ENCODE measurements at places on chromosomes 7 and 10.

DNA sequence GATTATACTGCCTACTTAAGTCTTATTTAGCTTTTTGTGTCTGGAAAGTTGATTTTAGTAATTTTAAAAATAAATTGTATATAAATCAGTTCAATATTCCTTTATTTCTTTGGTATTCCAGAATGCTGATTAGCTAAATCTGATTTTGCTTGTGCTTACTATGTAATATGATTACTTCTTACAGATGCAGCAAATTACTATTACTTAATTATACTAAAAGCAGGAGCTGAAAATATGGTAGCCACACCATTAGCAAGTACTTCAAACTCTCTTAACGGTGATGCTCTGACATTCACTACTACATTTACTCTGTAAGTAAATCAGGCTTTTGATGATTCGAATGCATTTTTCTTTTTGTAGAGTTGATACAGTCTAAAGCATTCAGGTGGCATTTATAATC lies 34.0 kb downstream of the ANLN start:
- no peak for DNase-seq

- DNase-seq, result no peak
These were observed 5.4 kb downstream of the COL13A1 start for GRCh38 chr10:69807122-69807521.

DNA sequence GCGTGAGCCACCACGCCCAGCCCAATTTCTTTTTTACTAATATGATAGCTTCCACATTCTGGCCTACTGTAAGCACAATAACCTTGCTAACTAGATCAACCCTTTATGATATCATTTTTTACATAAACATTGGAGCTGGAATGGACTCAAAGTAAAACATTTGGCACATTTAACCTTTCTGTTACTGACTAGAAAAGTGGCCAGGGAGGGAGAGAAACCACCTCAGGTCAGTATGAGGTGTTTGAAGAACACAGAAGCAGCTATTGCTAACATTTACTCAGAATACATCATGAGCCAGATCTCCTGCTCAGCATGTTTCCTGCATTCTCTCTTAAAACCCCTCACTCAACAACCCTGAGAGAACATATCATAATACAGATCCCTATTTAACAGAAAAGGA lies 27.3 kb downstream of the SGMS1 start:
- no peak for DNase-seq

DNA sequence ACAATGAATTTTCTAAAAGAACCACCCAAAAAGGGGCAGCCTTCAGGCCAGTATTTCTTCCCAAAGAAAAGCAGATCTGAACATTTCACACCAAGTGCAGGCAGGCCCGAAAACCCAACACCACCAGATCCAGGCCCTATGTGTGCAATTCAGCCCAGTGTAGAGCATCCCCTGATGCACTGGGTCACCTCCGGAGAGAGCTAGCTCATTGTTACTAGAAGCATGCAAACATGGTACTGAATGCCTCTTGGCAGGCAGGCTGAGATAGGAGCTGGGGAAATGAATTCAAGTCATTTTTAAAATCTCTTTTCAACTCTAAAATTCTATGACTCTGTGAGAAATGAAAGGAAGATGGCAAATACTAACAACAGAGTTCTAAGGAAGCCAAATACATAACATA lies 174.8 kb downstream of the ELMO1 start:
- no peak for DNase-seq

GRCh38 chr10:50362547-50363125 lies 111.3 kb upstream of the ASAH2 start:
- DNase-seq, result no peak

DNA sequence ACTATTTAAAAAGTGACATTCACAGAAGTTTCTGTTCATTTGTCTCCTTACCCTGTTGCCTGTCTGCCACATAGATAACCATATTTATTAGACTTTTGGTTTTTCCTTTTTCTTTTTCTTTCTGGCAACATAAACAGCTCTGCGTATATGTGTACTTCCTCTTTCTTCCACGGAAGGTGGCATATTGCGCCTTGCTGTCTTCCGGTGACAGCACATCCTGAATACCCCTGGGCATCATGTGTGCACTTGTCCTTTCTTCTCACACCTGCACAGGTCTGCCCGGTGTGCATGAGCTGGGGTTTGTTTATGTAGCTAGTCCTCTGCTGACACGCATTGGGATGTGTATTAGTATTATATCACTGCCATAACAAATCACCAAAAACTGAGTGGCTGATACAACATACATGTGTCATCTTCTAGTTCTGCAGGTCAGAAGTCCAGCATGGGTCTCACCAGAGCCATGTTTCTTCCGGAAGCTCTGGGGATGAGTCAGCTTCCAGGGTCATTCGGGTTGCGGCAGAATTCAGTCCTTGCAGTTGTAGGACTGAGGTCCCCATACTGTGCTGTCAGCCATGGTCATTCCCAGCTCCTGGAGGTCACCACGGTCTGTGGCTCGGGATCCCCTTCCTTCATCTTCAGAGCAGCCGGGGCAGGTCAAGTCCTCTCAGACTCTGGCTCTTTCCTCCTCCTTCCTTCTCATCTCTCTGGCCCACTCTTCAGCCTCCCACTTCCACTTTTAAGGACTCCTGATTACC lies 596.0 kb upstream of the FOXK1 start:
- no peak for DNase-seq

DNA sequence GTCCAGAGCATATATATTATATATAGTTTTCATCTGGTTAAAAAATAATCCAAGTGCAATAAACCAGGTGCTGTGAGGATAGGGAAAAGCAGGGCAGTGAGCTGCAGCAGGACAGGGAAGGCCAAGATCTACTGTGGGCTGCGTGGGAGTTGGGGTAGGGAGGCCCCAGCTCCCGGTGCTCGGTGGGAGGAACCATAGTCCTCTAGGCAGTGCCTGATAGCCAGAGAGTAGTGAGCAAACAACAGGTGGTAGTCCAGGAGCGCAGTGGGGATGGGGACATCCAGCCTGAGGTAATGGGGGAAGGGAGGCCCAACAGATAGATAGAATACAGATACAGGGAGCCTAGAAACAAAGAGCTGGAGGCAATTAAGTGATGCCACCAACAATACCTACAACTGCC lies 4.1 kb upstream of the BMPR1A start:
- DNase-seq, result no peak

DNA sequence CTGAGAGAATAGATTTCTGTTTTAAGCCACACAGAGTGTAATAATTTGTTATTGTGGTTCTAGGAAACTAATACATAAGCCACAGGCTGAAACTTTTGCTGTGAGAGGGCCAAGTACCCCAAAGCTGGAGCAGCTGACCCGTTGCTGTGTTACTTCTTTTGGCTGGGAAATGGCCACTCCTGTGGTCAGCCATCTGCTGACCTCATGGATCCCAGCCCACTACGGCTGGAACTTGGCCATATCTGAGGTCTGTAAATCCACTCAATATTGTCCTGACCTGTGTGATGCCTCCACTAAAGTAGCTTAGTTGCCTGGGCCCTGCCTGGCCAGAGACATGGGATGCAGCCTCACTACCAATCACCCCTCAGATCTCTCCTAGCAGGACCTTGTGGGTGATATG lies 17.4 kb upstream of the LOXL4 start:
- DNase-seq, result no peak

DNA sequence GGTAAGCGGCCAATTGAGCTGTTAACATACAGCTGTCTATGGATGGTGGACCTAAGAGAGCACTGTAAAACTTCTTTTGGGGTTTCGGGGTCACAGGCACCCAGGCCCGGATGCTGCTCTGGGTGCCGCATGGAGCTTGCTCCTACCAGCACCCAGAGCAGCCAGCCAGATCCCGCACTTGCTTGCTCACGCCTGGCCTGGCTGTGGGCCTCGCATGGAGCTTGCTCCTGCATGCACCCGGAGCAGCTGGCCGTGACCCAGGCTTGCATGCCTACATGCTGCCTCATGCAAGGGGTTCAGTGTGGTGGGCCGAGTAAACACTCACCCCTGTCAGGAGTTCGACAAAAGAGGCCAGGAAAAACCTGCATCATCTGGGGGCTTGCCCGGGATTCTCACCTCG lies 896.9 kb downstream of the SORCS1 start:
- no peak for DNase-seq

GRCh38 chr7:2861509-2861908 lies 17.4 kb upstream of the GNA12 start:
- DNase-seq, result no peak

GRCh38 chr7:5408777-5409176 lies 14.9 kb downstream of the TNRC18 start:
- DNase-seq, result no peak

DNA sequence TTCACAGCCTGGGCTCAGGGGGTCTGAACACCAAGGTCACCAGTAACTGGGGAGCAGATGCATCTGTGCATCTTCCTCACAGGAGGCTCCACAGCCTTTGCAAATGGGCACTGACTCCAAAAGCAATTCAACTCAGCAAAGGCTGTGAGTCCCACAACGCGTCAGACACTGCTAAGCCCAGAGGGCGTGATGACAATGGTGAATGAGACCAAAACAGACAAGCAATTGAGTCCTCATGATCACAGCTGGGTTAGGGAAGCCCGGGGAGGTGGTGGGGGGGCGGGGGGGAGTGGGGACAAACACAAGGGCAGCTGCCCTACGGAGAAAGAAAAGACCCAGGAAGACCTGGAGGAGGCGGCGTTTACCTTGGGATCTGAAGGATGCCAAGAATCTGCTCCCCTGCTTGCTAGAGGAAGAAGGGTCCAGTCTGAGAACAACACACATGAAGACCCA lies 61.6 kb upstream of the RNF32 start:
- DNase-seq, result no peak
